Esophagus squamous epithelium (tissue), 5 donors: ENCODE measurements at places on chromosomes 3 and 15.

- no peak for DNase-seq
These were observed 429.4 kb downstream of the EDEM1 start for GRCh38 chr3:5616873-5617272.

DNA sequence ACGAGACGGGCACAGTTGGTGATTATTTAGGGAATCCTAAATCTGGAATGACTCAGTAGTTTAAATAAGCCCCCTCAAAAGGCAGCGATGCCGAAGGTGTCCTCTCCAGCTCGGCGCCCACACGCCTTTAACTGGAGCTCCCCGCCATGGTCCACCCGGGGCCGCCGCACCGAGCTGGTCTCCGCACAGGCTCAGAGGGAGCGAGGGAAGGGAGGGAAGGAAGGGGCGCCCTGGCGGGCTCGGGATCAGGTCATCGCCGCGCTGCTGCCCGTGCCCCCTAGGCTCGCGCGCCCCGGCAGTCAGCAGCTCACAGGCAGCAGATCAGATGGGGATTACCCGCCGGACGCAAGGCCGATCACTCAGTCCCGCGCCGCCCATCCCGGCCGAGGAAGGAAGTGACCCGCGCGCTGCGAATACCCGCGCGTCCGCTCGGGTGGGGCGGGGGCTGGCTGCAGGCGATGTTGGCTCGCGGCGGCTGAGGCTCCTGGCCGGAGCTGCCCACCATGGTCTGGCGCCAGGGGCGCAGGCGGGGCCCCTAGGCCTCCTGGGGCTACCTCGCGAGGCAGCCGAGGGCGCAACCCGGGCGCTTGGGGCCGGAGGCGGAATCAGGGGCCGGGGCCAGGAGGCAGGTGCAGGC is 318.0 kb downstream of the FGF12 start:
- no peak for DNase-seq

DNA sequence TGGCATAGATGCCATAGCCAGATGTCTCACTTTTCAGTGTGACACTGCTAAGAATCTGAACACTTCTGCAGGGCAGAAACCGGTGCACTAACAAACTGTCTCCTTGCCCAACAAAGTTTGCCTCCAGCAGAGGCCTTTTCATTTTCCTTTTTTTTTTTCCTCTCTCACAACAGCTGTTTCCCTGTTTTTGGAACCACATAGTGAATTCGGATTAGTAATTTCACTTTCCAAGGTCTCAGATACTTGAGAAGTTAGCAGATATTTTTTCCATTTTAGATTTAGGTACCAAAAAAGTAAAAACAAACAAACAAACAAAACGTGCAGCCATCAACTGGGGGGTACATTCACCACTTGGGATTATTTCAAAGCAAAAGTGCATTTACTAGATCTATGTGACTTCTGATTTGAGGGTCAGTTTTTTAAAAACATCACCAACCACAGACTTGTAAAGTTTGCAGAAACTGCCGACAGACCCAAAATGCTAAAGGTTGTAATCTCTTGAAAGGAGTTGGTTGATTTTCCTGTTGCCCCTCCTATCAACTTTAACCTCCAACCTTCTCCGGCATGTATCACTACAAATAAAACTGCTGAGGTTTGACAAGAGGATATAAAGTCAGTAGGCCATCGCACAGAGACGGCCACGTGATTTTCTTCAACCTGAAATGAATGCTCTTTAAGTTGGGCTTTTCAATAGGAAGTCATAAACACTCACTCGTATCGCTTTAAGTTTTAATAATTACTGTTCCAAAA is 169.1 kb downstream of the CDIN1 start:
- DNase-seq, result no peak

- DNase-seq, result no peak
These were observed 36.6 kb downstream of the TM4SF4 start for GRCh38 chr3:149511040-149511626.

GRCh38 chr3:52779011-52779836 is 1.8 kb downstream of the ITIH1 start:
- no peak for DNase-seq

GRCh38 chr15:80188251-80188650 is 35.5 kb downstream of the FAH start:
- DNase-seq, result no peak

DNA sequence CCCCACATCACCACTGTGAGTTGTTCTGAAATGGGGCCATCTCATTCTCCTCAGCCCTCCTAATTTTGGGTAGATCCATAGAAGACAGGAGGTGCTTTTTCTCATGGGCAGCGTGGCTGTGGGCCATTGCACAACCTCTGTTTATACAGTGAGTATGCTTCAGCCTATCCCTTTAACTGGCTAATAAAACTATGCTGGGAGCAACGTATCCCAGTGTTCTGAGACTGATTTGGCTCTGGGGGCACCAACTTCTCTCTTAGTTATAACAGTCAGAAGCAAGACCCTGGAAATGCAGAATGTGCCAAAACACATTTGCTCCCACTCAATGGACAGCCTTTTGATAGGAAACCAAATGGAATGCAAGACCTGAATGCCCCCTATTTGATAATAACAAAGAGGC is 97.1 kb upstream of the ICE2 start:
- no peak for DNase-seq

DNA sequence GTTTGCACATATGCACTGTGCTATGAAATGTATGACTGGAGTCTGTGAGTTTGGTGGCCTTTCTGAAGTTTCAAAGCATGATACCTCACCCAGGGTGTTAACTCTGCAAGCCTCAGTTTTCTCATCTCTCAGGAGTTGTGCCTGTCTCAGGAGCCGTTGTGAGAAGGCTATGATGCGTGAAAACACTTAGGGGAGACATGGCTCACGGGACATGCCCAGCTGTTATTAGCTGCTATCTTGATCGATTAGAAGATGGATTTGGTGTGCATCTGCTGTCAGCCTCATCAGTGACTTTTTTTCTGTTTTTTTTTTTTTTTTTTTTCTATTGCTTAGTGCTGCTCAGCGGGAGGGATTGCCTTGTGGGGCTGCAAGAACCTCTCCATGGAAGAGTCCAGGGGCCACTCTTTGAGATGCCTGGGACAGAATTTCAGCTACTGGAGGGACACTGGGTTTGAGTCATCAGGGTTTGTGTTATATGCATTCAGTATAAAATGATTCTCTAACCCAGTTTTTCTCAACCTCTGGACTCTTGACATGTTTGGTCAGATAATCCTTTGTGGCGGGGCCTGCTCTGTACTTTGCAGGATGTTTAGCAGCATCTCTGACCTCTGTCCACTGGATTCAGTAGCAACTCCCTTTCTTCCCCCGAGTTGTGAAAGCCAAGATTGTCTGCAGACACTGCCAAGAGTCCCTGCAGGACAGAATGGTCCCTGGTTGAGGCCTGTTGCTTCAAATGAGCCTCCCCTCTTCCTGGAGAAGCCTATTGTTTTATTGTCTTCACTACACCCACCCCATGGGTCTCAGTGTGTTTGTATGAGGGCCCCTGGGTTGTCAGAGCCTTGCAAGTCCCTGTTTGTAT is 181.4 kb downstream of the CACNA2D3 start:
- DNase-seq, result no peak

- DNase-seq, result no peak
These were observed 160.1 kb downstream of the OR4M2 start for GRCh38 chr15:22240403-22240802.

DNA sequence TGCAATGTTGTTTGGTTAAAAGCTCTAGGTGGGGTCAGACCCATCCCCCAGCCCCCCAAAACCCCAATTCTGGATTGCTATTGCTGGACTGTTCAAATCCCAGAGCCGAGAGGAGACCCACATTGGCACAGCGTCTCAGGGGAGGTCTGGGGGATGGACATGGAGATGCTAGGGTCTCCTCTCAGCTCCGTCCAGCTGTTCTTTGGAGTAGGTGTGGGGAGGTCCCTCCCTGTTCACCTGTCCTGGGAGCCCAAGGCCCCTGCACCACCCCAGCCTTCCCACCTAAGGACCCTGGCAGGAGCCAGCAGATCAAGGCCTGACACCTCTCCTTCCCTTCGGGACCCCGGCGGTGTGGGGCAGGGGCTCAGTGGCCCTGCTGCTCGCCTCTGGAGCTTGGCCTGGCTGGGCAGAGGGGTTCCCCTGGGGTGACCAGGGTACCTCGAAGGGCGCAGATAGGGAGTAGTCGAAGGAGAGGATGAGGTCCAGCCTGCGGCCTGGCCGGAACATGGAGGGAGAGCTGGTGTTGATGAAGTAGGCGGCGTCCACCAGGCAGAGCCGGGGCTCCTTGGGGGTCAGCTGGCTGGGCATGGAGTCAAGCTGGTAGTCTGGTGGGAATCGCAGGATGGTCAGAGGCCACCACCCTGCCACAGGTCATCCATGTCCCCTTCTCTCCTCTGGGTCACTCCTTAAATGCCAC is 23.9 kb downstream of the PLA2G4D start:
- no peak for DNase-seq

DNA sequence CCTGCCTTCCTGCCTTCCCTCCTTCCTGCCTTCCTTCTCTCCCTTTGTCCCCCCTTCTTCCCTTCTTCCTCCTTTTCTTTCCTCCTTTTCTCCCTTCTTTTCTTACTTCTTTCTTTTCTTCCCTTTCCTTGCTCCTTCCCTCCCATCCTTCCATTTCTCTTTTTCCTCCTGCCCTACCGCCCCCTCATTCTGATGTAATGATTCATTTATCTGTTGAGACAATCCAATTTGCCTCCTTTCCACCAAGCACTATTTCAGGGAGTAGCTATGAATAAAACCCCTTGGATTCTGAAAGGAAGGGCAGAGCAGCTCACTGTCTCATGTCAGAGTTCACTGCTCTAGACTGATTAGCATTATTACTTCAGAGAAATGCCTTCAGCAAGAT is 462.6 kb downstream of the PDCD6IP start:
- no peak for DNase-seq

DNA sequence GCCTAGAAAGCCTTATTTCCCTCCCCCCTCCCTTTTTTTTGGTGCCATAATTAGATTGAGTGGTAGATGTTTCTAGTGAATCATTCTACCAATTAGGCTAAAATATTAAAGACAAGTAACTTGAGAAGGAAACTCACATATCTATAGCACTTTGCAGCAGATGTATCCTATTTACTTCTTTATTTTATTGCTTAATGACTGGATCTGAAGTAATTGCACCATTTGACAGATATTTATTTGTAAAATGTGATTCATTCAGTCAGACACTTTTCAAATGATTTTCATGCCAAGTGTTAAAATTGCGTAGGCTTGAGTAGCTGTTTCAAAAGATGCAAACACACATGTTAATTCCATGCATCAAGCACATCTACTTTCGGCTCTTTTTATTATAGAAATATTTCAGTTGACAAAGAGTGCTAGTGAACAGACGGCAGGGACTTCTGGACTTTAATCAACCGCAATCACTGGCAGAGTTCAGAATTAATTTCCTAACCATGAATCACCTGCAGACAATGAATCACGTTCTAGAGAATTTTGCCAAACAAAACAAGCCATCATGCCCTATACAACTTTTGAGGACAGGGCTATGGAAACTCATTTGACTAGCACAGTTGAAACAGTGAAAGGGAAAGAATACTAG is 636.8 kb downstream of the MECOM start:
- no peak for DNase-seq

DNA sequence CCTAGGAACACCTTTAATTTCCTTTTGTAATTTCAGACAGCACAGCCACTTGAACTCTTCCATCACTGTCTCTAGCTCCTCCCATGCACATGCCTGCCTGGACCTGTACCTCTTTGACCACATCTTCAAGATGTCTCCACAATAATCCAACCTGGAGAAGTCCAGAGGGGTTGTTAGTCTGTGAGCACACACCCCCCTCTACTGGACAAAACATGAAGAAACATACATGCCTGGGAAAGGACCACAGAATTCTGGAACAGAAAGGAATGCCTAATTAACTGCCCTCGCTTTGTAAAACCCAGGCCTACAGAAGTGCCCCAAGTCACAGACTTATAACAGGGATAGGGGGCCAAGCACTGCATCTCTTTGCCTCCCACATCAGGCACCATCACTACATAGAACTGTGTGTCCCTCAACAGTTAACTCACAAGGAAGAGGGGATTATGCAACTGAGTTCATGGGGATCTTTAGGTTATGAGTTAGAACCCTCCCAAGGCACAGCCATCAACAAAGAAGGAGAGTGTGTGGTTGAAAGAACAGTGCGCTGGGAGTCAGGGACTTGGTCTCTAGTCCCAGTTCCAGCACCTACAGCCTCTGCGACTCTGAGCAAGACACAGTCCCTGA is 61.7 kb downstream of the FMN1 start:
- DNase-seq, result no peak

DNA sequence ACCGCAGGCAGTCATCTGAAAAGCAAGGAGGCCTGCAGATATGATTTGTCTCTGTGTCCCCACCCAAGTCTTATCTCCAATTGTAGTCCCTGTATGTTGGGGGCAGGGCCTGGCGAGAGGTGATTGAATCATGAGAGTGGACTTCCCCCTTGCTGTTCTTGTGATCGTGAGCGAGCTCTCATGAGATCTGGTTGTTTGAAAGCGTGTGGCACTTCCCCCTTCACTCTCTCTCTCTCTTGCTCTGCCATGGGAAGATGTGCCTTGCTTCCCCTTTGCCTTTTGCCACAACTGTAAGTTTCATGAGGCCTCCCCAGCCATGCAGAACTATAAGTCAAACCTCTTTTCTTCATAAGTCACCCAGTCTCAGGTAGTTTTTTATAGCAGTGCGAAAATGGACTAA is 83.3 kb downstream of the TMCO5A start:
- DNase-seq, result no peak

DNA sequence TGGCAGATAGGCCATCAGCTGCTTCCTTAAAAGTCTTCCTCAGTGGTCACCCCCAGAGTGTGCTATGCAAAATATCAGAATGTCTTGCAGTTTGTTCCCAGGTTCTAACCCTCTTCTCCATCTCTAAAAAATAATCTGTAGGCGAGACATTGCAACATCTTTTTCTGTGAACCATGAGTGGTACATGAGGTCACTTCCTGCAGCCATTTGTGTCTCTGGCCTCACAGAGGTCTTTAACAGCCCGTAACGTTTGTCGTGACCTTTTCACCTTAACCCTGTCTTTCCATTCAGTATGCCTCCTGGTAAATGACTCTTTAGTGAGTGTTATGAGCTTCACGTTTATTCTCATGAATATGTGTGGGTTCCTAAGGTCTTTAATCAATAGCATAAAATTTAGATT is 145.4 kb downstream of the KLHL25 start:
- DNase-seq, result no peak

GRCh38 chr3:197541756-197542539 is 13.8 kb downstream of the BDH1 start:
- DNase-seq, result no peak

GRCh38 chr3:50163572-50164455 is 8.7 kb downstream of the SEMA3F start:
- no peak for DNase-seq

DNA sequence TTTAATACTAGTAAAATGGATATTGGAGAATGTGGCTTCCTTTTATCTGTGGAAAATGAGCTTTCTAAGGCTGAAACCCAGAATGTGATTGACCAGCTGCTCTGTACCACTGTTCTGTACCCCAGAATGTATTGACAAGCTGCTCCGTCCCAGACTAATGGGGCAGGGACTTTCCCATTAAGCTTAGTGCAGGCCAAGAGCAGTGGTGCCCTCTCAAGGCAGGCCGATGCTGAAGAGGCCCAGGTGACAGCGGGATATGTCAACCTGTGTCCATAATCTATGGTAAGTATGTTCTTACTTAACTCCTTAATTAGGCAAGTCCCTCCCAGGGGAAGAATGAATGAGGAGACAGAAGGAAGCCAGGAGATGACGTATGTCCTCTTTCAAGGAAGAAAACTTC is 31.1 kb downstream of the SGO1 start:
- DNase-seq, result no peak
